ENCODE measurements at places on chromosomes 1 and 21.

DNA sequence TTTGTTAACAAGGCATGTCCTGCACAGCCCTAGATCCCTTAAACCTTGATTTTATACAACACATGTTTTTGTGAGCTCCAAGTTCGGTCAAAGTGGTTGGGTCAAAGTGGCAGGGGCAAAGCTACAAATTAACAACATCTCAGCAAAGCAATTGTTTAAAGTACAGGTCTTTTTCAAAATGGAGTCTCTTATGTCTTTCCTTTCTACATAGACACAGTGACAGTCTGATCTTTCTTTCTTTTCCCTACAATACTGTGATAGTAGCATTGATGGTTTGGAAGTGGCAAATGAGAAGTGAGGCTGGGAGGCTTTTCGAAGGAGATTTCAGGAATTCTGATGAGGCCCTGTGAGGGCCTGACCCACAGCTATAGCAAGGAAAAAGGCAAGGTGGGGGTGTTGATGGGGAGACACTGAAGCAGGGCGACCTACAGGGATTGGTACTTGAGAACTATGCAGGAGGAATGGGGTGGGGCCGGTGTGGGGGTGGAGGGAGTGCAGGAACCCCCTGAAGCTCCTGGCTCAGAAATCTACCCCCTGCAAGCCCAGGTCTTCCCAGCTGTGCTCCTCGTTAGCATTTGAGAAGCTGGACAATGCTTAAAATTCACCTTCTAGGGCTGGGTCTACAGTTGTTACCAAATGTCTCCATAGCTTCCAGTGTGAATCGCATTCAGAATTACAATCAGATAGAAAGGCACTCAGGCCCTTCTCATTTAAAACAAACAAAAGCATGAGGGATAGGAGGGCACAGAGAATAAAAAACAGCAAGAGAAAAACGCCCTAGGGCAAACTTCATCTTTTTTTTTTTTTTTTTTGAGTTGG, 102.6 kb upstream of the PPM1J start:
- H3K27me3 ChIP-seq, result peaks cover 3% of the 10 kb centered on the region
- H3K36me3 ChIP-seq, result no peaks in the 10 kb centered on the region
- H3K27ac ChIP-seq, result no peak overlapping the region

DNA sequence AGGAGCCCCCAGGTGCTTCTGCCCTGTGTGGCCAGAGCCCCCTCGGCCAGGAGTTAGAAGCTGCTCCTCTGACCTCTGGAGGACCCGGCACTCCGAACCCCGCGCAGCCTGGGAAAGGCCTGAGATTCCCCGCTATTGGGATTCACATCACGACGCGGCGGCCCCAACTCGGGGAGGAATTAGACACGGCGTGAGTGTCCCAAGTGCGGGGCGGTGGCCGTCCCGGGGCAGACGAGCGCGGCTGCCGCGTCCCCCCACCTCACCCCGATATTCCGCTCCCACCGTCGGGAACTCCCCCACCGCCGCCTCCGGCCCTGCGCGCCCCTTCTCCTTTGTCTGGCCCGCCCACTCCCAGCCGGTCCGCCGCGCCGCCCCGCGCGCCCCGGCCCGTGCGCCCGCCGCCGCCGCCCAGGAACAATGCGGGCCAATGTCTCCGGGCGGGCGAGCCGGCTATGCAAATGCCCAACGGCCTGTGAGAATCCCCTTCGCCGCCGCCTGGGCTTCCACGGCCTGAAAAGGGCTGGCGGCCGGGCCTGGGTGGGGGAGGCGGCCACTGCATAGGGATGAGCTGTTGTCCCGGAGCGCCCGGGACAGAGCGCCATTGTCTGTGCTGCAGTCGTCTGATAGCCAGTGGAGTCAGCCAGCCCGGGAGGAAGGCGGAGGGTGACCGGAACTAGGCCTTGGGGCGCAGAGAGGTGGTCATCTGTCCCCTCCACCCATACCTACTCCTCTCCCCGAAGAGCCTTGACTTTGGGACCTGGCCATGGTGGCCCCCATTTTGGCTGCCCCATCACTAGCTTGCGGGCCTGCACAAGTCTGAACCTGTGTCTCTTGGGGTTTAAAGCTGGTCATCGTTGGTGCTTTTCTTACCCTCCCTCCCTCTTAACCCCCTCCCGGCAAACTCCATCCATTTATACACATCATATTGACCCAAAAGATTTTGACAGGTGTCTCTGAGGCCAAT, 19.4 kb downstream of the RHBG start:
- H3K27me3 ChIP-seq, result peaks cover 44% of the 10 kb centered on the region
- no peak overlapping the region for H3K4me3 ChIP-seq
- H3K4me1 ChIP-seq, result peaks cover 4% of the 10 kb centered on the region
- H3K27ac ChIP-seq, result no peak overlapping the region

- no peak overlapping the region for H3K4me3 ChIP-seq
- H3K27me3 ChIP-seq, result peaks cover 19% of the 10 kb centered on the region
- DNase-seq, result no peak
- no peaks in the 10 kb centered on the region for H3K36me3 ChIP-seq
- no peak overlapping the region for H3K27ac ChIP-seq
Observed at GRCh38 chr1:16145662-16146278, 10.1 kb downstream of the EPHA2 start.

- no peak overlapping the region for H3K27ac ChIP-seq
- no peaks in the 10 kb centered on the region for H3K36me3 ChIP-seq
Observed at GRCh38 chr1:161733526-161733925, 12.2 kb downstream of the FCRLB start.

DNA sequence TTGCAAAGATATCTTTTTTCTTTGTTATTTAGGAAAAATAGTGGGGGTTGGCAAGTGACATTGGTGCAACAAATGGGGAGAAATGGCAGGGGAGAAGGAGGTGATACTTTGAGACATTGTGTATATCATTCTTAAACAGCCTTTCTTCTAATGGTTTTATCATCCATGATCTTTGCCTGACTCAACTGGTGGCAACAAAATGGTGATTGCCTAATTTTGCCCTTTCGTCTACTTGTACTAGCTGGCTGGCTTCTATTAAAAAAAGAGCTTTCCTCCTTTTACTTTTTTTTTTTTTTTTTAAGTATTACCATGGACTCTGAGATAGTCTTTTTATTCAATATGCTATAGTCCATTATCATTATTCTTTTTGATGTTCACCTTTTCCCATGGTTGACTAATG, 27.7 kb downstream of the DESI2 start:
- DNase-seq, result no peak
- no peaks in the 10 kb centered on the region for H3K27me3 ChIP-seq
- H3K27ac ChIP-seq, result no peak overlapping the region

- DNase-seq, result no peak
- H3K4me1 ChIP-seq, result peaks cover 16% of the 10 kb centered on the region
- H3K27ac ChIP-seq, result no peak overlapping the region
- H3K36me3 ChIP-seq, result peaks cover 57% of the 10 kb centered on the region
- H3K27me3 ChIP-seq, result no peaks in the 10 kb centered on the region
Observed at GRCh38 chr1:89051955-89052312, 13.1 kb downstream of the GBP1 start.

- no peak overlapping the region for H3K27ac ChIP-seq
- H3K4me1 ChIP-seq, result no peaks in the 10 kb centered on the region
- H3K27me3 ChIP-seq, result peaks cover 21% of the 10 kb centered on the region
- no peaks in the 10 kb centered on the region for H3K36me3 ChIP-seq
- no peak overlapping the region for H3K4me3 ChIP-seq
Observed at GRCh38 chr1:75632350-75632949, 21.5 kb upstream of the SLC44A5 start.

DNA sequence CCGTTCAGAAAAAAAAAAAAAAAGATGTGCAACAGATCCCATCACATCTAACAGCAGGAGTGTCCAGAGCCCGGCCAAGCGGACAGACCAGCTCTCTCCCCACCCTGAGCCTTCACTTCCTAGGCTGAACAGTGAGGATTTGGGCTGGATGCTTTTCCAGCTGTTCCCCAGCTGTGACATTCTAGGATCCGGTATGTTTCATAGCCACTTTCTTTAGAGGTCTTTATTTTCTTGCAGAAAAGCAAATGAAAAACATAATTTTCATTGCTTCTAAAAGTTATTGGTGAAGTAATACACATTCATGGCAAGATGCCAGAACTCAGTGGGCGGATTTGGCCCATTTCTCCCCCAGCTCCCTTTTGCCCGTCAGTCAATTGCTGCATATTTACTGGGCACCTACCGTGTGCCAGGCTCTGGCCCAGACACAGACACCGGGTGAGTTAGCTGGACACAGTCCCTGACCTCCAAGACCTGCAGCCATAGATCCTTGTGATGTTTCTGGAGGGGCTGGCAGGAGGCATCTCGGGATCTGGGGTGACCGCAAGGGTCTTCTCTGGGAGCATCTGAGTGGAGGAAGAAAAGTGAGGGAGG, 213.7 kb upstream of the VAMP3 start:
- no peaks in the 10 kb centered on the region for H3K36me3 ChIP-seq
- H3K4me3 ChIP-seq, result no peak overlapping the region
- no peak overlapping the region for H3K27ac ChIP-seq
- peaks cover 10% of the 10 kb centered on the region for H3K27me3 ChIP-seq

GRCh38 chr1:51627672-51628071, 10.8 kb downstream of the OSBPL9 start:
- H3K4me3 ChIP-seq, result no peak overlapping the region
- H3K4me1 ChIP-seq, result peaks cover 23% of the 10 kb centered on the region
- no peak for DNase-seq
- no peaks in the 10 kb centered on the region for H3K36me3 ChIP-seq
- H3K27ac ChIP-seq, result no peak overlapping the region
- H3K27me3 ChIP-seq, result no peaks in the 10 kb centered on the region

DNA sequence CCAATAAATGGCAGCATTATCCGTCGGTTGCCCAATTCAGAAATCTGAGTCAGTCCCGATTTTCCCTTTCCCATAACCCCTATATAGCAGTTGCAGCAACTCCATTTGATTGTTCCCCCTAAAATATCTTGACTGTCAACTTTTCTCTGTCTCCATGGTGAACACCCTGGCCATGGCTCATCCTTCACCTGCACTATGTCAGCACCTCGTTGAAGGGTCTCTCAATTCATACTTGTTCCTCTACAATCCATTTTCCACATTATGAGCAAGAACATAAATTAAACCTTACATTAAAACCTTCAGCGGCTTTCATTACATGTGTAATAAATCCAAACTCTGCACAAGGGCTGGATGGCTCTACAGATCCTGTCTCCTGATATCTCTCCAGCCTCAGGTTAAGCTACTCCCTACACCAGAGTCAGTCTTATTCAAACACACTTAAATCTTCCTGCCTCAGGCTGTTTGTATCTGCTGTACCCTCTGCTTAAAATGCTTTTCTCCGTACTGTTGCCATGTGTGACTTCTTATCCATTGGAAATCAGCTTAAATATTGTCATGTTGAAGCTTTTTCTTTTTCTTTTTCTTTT, 87.3 kb downstream of the BACH1 start:
- no peak overlapping the region for H3K4me3 ChIP-seq
- DNase-seq, result no peak
- H3K27ac ChIP-seq, result no peak overlapping the region

- no peak overlapping the region for H3K27ac ChIP-seq
- H3K4me3 ChIP-seq, result no peak overlapping the region
- DNase-seq, result no peak
Observed at GRCh38 chr1:160307118-160307791, 22.3 kb upstream of the PEX19 start.

DNA sequence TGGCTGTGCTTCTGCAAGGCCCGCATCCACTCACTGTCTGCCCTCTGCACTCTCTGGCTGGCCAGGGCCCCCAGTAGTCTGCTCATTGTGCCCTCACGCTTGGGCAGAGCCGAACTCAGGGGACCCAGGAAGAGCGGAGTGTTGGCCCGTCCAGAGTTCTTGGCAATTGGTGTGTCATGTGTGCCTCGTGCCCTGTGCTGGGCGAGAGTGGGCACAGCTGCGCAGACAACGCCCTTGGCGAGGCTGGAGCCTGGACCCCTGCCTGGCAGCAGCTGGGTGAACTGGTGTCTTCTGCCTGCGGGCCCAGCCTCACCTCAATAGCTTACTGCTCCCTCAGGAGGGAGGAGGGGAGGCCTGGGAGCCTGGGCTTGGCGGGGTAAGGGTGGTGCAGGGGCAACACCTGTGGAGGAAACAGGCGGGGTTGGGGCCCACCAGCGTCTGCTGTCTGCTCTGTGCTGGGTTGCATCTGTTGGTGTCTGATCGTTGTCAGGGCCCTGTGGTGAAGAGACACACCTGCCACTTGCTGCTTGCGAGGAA, 2.1 kb downstream of the GUK1 start:
- peaks cover 30% of the 10 kb centered on the region for H3K36me3 ChIP-seq
- H3K4me1 ChIP-seq, result peaks cover 26% of the 10 kb centered on the region
- H3K4me3 ChIP-seq, result peak overlapping the region; percentile 99
- no peak for DNase-seq
- peak overlapping the region; percentile 99 for H3K27ac ChIP-seq
- no peaks in the 10 kb centered on the region for H3K27me3 ChIP-seq
